ENCODE measurements at places on chromosomes 5 and 9. TPM values are rescaled to one million over a fixed set of nuclear protein-coding genes. Genes with fewer than 3 reads are reported as not detected.

DNA sequence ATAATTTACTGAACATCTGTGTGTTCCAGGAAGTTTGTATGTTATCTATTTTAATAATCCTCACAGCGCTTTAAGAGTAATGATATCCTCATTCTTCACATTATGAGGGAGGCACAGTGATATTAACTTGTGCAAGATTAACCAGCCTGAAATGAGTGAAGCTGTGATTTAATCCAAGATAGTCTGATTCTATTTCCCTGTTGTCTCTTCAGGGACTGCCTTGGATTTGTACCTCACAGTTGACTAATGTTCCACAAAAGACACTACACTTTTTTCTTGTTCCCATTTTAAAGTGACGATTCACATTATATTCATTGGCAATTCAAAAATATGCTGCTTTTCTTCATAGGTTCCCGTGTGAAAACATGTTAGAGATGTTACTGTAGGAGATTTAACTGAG is 125.3 kb upstream of the GNA14 start:
- no peak for DNase-seq

- DNase-seq: no peak
Observed at GRCh38 chr5:135222171-135222681, 176.8 kb downstream of the MACROH2A1 start.

The OR1Q1 gene
- total RNA-seq: not detected

GRCh38 chr5:96253140-96253539 is 179.9 kb downstream of the PCSK1 start:
- DNase-seq: no peak

DNA sequence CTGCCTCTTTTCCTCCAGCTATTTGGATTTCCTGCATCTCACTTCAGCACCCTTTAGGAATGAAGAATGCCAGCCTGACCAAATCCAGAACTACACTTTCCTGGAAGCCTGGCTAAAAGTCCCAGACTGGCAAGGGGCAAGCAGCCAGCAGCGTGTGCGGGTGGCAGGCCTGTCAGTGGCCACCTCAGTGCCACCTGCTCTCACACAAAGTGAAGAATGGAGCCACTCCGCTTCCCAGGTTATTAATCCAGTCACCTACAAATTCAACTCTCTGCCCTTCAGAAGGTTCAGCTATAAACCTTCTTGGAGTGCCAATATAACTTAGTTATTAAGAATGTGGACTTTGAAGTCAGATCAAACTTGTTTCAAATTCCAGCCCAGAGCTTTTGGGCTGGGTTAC is 6.7 kb upstream of the ALDOB start:
- DNase-seq: no peak

The WWC1 gene
- total RNA-seq: 1.7 TPM

DNA sequence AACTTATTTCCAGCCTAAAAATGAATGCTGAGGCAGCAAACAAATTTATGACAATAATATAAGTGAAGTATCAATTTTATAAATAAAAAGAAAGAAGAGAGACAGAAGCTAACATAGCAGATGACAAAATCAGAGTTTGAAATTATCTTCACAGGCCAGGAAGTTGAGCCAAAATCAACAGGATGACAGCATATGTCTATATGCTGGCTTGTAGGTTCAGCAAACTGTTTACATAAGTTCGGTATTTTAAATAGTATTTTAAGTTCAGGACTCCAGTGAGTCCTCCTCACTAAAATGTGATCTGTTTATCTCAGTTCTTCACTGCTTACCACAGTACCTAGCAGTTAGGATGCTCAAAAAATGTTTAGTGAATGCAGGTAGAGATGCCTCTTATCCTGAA is 359.6 kb upstream of the SMC2 start:
- DNase-seq: no peak

- no peak for DNase-seq
Observed at GRCh38 chr9:116539549-116539948, 147.6 kb upstream of the TRIM32 start.

DNA sequence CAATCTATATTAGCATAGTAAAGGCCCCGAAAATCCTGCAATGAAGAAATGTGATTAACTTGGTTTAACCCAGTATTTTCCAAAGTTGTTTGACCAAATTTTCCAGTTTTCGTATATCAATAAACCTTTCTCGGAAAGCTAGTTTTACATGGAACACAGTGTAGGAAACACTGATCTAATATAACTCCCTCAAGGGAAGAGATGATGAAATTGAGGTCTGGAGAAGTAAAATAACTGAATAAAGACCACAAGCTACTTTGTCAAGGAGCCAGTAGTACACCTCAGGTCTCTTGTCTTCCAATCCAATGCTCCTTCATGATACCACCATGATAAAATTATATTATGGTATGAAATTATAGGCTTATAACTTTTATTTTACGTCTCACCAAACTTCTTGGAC is 118.1 kb upstream of the TARS1 start:
- no peak for DNase-seq

GRCh38 chr9:110821064-110821463 is 152.5 kb downstream of the MUSK start:
- DNase-seq: no peak

DNA sequence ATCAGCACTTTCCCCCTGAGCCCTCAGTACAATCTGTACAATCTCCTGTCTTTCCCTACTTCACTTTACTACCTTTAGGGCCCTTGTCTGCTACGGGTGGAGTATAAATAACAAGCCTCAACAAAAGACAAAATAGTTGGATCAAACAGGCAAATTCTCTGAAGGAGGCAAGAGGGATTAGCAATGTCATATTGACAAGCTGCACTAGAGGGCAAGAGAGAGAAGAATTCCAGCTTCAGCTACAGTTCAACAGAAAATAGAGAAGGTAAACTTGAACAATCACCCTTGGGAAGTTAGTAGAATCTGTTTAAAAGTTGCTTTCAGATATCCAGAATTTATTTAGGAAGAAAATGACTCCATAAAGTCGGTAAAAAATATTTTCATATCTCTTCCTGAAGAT is 68.4 kb upstream of the IZUMO3 start:
- no peak for DNase-seq
